ENCODE measurements at places on chromosomes 2 and 18.

GRCh38 chr18:50662775-50663383 is 103.0 kb downstream of the MAPK4 start:
- no peak for DNase-seq

DNA sequence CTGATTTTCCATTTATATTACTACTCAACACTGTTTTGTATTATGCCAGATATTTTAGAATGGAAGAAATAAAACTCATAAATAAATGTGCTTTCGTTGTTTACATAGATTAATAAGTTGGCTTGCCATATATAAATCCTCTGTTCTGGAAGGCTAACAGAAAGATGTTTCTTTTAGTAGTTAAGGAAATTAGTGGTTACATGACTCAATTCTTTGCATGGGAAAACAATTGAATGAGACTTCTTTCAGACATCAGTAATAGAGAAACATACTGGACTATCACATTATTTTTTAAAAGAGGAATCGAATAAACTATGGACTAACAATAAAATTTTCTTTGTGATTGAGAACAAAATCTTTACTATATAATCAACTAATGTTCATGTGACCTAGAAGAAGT is 336.5 kb downstream of the KCNS3 start:
- no peak for DNase-seq

DNA sequence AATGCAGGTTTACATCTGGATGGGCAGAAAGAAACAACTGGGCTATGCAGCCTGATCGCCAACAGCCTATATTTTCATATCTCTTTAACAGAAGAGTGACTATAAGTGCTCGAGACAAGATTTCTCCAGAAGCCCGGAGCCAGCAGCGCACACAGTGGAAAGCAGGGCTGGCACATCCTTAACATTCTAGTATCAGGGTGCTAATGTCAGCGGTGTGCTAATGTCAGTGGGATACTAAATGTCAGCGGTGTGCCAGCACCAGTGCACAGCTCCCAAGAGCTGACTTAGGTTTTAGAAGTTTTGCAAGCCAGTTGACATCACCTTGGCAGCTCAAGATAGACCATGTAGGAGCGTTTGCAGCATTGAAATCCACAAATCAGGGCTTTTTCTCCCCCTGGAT is 8.3 kb downstream of the BMP10 start:
- DNase-seq: no peak

GRCh38 chr2:60437080-60437696 is 116.3 kb downstream of the BCL11A start:
- no peak for DNase-seq

DNA sequence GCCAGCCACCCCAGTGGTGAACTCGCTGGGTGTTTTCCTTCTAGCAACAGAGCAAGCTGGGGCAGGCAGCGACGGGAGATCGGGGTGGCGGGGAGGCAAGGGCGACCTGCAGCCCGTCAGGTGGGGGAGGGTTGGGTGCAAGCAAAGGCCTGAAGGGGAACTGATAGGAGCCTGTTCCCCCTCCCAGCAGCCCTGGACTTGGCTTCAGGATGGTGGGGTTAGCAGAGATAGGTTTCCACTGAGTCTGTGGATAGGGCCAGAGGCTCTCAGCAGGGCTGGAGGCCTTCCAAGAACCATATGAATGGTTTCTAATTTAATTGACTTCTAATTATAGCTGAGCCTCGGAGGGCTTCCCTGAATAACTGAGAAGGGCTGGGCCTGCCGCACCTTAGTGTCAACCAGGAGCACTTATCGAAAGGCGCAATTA is 55.3 kb downstream of the EDAR start:
- DNase-seq: no peak

DNA sequence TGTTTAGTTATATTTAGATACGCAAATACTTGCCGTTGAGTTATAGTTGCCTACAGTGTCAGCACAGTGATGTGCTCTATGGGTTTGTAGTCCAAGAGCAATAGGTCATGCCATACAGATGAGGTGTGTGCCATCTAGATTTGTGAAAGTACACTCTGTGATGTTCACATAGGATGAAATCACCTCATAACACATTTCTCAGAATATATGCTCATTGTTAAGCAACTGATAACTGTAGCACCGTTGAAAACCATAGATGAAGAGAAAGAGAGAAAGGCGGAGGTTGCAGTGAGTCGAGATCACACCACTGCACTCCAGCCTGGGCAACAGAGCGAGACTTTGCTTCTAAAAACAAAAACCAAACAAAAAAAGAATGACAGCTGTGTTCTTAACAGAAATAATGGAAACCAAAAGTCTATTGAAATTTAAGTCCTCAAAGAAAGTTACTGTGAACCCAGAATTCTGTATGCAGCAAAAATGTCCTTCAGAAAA is 9.5 kb downstream of the DGKD start:
- no peak for DNase-seq

- no peak for DNase-seq
Measured at GRCh38 chr18:75317703-75318102, 107.1 kb downstream of the TSHZ1 start.

GRCh38 chr2:39215545-39215944 is 28.2 kb downstream of the CDKL4 start:
- DNase-seq: no peak

GRCh38 chr18:21164548-21165095 is 53.0 kb upstream of the ROCK1 start:
- no peak for DNase-seq

- peak; percentile 18 for DNase-seq
Measured at GRCh38 chr2:63698786-63699548, 110.2 kb downstream of the MDH1 start.

GRCh38 chr2:42136782-42137124 is 32.4 kb upstream of the EML4 start:
- no peak for DNase-seq

DNA sequence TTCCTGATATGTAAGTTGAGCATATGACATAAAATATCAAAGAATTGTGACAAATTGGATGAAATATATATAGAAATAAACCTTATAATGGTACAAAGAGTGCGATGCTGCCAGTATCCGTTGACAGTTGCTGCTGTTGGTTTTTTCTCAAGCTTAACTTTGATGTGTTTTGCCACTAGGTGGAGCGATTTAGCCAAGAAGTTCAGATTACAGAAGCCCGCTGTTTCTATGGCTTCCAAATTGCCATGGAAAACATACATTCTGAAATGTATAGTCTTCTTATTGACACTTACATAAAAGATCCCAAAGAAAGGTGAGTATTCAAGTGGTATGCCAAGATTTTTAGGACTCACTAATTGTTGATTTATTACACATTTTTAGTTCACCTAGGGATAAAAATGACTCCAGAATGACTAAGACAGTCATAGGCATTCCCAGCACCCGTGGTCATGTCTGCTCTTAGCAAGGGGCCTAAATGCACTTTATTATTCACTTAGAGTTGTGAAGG is 2.1 kb downstream of the RRM2 start:
- peak; percentile 54 for DNase-seq

DNA sequence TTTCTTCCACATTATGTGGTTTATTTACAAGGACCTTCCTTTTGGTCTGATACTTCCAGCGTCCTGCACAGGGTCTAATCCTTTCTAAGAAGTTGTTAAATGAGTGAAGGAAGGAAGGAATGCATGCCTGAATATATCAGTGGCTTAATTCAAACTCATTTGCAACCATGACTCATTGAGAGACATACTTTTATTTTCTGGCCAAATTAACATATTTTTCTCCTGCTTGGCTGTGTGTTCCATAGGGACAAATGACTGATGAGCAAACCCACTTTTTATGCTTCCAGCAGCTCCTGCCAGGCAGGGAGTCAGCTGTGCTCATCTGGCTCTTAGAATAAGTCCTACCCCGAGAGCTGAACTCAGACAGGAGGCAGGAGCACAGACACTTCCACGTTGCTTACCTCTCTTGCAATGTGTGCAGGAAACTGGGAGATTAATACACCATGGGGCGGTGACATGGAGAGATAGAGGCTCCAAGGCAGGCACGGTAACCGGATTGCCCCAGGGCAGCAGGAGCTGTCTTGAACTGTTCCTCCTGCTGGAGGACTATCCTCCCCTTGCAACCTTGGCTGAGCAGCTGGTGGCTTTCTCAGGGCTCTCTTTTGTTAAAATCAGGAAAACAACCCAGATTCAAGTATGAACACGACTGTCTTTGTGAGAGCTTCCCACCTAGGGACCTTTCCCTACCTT is 667.5 kb upstream of the HS6ST1 start:
- no peak for DNase-seq

GRCh38 chr2:74212702-74213410 is 14.4 kb downstream of the MTHFD2 start:
- DNase-seq: no peak

GRCh38 chr2:120850551-120850950 is 114.9 kb downstream of the GLI2 start:
- no peak for DNase-seq

GRCh38 chr18:53411511-53411910 is 813.0 kb downstream of the MBD2 start:
- DNase-seq: no peak

DNA sequence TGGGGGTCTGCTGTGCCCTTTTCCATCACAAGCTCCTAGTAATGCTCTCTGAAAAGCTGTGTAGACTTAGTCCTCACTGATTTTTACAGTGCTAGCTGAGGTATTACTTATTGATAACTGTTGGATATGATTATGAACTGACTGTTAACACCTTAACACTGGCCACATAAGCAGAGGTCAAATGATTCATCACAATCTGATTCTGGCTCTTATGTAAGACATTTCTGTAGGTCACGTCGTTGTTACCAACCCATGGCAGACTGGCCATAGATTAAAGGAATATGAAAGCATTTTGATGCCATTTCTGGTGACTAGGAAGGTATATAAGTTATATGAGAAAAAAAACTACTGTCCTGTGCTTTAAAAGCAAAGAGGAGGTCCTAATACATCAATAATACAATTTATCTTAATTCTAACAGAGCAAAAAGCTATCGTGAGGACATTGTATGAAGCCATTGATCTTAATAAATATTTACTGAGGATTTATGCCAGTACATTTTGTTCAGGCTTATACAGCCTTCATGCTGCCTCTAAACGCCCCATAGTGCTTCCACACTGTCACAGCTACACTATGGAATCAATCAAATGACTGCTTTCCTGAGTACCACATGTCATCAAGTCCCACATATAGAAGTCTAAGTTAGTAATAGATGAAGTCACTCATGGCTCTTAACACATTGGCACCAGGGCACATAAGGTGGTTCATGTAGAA is 6.9 kb upstream of the RND3 start:
- no peak for DNase-seq

GRCh38 chr18:26407736-26408601 is 140.4 kb downstream of the KCTD1 start:
- DNase-seq: no peak

GRCh38 chr18:3183103-3183717 is 36.6 kb downstream of the MYOM1 start:
- DNase-seq: no peak

- no peak for DNase-seq
Measured at GRCh38 chr2:198880986-198881385, 576.8 kb downstream of the SATB2 start.
